ENCODE measurements at places on chromosomes 2 and 18. TPM values are rescaled to one million over a fixed set of nuclear protein-coding genes. Genes with fewer than 3 reads are reported as not detected.

DNA sequence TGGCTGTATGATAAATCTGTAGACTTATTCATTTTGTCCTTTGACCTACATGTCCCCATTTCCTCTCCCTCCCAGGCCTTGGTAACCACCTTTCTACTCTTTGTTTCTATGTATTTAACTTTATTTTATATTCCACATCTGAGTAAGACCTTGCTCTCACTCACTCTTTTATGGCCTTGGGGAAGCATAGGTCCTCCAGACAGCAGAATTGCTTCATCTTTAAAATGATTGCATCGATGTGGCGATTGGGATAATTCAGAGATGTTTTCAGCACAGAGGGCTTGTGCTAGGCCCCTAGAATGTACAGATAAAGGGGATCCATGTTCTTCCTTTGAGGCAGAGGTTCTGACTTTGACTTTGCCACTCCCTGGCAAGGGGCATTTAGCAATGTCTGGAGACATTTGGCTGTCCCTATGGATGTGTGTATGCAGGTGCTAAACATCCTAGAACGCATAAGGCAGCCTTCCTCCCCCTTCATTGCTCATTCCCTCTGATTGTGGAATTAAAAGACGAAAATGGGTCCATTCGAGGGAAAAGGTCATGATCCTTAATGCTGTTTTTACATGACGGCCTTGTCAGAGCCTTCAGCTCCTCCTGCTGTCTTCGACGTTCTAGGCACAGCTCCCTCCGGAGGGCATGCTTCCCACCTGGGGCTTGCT, 1.2 kb upstream of the GPR39 start:
- no peak overlapping the region for H3K27ac ChIP-seq
- no peak overlapping the region for H3K4me3 ChIP-seq
- H3K4me1 ChIP-seq, result peaks cover 14% of the 10 kb centered on the region
- H3K36me3 ChIP-seq, result no peaks in the 10 kb centered on the region
- DNase-seq, result no peak

DNA sequence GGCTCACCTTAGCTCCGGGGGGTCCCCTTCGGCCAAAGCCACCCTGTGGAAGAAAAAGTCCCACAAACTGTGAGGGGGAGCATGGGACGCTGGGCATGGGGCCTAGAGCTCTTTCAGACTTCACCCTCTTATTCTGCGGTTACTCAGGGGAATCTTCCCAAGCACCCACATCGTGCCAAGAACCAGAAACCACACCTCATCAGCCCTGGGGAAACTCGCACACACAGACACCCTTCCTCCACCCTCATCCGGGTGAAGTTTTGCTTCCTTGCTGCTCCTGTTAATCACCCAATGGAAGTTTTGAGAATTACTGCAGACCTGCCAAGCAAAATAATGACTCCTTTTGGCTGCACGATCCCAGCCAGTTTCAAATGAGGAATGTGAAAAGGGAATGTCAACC, 59.1 kb downstream of the COL6A3 start:
- no peak overlapping the region for H3K4me3 ChIP-seq
- H3K27ac ChIP-seq, result no peak overlapping the region
- no peaks in the 10 kb centered on the region for H3K4me1 ChIP-seq
- H3K27me3 ChIP-seq, result no peaks in the 10 kb centered on the region

- no peaks in the 10 kb centered on the region for H3K27me3 ChIP-seq
- no peaks in the 10 kb centered on the region for H3K4me1 ChIP-seq
- no peak overlapping the region for H3K27ac ChIP-seq
Measured at GRCh38 chr2:39290433-39290832, 46.7 kb upstream of the CDKL4 start.

XIRP2 gene
- 998 TPM for total RNA-seq

PTPRN gene
- total RNA-seq, result not detected

MAL gene
- 11.7 TPM for total RNA-seq

SEMA4F gene
- total RNA-seq, result 3.6 TPM

All from heart left ventricle (tissue), 16 donors.